ENCODE measurements at places on chromosomes 11 and 22.

GRCh38 chr11:77799338-77799737, 21.2 kb downstream of the RSF1 start:
- no peak for DNase-seq

- DNase-seq, result no peak
These were observed 127.0 kb upstream of the SNX19 start for GRCh38 chr11:131043251-131043650.

- no peak for DNase-seq
These were observed 18.9 kb downstream of the PITPNB start for GRCh38 chr22:27900153-27900552.

GRCh38 chr11:60396799-60397198, 540 bp downstream of the MS4A14 start:
- DNase-seq, result no peak

Data from cortex of kidney (tissue), 1 donor.